ENCODE measurements at places on chromosomes 2 and 18.
A peak's percentile ranks its signal among the peaks of the same experiment; 100 is the strongest.

GRCh38 chr2:64276417-64277095, 132.3 kb upstream of the PELI1 start:
- no peak for DNase-seq

DNA sequence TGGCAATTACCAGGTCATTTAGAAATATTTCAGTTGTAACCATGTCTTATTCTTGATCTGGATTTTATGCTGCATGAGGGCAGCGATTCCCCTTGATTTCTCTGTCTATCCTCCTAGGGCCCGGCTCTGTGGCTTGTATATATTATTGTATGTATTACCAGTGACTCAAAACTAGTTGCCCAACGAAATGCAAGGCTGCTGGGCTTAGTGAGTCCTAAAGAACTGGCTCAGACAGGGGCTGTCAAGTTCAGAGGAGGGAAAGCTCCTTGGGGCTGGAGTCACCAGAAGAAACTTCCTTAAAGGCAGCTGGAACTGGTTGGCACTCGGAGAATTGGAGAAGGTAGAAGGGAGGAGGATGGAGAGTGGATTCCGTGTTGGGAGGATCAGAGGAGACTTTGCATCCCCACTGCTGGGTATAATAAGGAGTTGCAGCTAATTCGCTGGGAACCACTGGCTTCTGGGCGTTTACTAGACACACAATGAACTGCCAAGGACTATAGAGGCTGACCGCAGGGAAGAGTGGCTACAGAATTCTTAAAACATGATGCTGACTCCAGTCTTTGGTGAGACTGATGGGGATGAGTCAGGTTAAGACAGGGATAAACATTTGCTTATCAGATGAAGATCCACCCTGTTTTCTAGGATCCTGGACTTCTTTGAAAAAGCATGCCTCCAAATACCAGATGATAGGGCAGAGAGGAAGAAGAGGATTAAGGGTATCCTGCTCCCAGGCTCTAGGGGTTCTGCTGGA, 104.3 kb downstream of the PRKCE start:
- no peak for DNase-seq

DNA sequence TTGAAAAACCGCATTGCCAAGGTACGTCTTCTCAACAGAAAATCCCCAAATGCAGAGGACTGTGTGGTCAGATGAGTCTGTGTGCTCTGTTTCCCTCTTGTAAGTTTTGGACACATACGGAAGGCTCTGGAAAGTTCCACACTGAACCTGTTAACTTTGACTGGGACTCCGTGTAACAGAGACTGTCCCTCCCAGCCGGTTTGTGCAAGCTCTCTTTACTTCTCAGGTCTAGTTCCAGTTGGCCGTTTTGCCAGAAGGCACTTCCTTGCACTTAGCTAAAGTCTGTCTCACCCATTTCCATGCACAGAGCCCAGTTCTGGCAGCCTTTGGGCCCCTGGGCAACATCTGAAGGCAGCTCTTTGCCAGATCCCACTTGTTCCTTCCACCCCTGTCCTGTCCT, 22.0 kb downstream of the EFHD1 start:
- no peak for DNase-seq

- DNase-seq: no peak
Measured at GRCh38 chr2:69765096-69765380, 23.1 kb downstream of the ANXA4 start.

DNA sequence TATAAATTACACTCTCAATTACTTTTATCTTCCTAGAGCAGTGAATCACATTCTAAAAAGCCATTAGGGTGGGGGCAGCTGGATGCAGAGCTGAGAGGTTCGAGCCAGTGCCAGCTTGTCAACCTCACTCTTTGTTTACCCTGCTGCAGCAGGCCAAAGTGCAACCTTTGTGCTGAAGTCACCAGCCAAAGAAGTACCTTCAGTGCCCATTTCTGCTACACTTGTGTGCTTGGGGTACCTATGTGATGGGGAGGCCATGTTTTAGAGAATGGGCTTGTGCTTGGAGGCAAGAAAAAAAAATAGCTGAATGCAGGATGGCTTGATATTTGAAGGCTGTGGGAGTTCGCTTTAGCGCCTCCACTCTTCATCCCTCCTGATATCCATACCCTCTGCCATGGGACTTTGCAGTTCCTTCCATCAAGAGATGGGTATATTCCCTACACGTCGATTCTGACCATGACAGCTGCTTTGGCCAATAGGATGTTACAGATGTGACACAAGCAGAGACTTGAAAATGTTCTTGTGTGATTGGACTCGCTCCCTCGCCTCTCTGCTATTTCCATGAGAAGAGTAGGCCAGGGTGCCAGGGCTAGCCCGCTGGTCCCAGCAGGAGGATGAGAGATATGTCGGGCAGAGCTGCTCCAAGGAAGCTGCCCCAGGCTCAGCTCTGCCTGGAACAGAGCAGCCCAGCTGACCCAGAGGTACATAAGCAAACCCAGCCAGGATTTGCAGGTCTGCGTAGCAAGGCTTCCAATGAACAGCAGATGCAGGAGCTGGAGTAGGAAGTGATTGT, 12.7 kb upstream of the FZD5 start:
- DNase-seq: no peak

DNA sequence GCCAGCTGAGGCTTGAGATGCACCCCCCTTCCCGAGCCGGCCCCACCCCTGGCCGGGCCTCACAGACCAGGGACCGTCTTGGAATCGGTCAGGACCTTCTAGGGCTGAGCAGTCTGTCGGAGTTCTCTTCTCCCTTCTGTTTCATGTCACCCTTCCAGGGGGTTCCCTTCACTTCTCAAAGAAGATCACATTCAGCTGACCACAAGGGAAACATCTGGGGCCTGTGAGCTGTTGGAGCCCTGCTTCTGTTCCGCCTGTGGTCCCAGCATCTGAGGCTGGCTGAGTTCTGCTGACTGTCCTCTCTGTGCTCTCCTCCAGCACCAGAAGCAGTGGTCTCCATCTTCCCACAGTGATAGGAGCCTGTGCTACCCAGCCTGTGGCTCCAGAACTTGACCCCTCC, 106.5 kb downstream of the SEPTIN10 start:
- DNase-seq: no peak

GRCh38 chr2:54587171-54588016, 131.3 kb downstream of the SPTBN1 start:
- DNase-seq: no peak

DNA sequence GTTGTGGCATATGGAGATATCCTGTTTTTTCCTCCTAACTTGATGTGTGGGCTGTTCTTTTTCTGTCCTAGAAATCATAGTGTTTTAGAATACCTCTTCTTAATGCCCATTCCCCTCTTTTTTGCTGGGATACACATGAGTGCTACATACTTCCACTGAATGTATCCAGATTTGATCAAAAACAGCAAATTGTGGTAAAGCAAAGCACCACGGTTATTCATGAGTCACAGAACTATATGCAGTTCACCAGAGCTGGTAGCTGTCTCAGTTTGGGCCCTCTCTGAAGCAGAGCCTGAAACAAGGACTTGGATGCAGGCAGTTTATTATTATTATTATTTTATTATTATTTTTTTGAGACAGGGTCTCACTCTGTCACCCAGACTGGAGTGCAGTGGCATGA, 69.9 kb upstream of the CTLA4 start:
- no peak for DNase-seq

GRCh38 chr2:241771286-241772062, 5.1 kb upstream of the GAL3ST2 start:
- no peak for DNase-seq

- DNase-seq: no peak
Measured at GRCh38 chr18:6009756-6010155, 114.4 kb upstream of the TMEM200C start.

- peak; percentile 68 for DNase-seq
Measured at GRCh38 chr2:11248-11941, 34.9 kb downstream of the FAM110C start.

Data from stimulated activated CD4-positive, alpha-beta T cell treated with anti-CD3 and anti-CD28 coated beads, TNF-alpha, amount 100 ng/mL, for 24 hours (primary cell).